Smooth muscle cell of trachea (primary cell): ENCODE measurements at places on chromosomes 1 and 21. TPM values are rescaled to one million over a fixed set of nuclear protein-coding genes. Genes with fewer than 3 reads are reported as not detected.

The NCMAP gene
- not detected in 2 replicates for total RNA-seq

The PPFIA4 gene
- total RNA-seq: 5.5 and 20.0 TPM in 2 replicates

The KPRP gene
- total RNA-seq: not detected in 2 replicates

The CFHR1 gene
- total RNA-seq: 0.50 TPM in 1 of 2 replicates, not detected in the other

The KRTAP7-1 gene
- total RNA-seq: not detected in 2 replicates

The ZMPSTE24 gene
- total RNA-seq: 72.1 and 85.4 TPM in 2 replicates

The KIF14 gene
- 0.83 and 16.0 TPM in 2 replicates for total RNA-seq

The SPRR2E gene
- not detected in 2 replicates for total RNA-seq

The GJA8 gene
- total RNA-seq: not detected in 2 replicates

The PCP4 gene
- total RNA-seq: not detected in 2 replicates

The SYT14 gene
- 4.1 and 8.1 TPM in 2 replicates for total RNA-seq

The GOLT1A gene
- not detected in 2 replicates for total RNA-seq

The CLCA2 gene
- 2.9 and 11.2 TPM in 2 replicates for total RNA-seq

The F5 gene
- under 0.01 TPM in 1 of 2 replicates, not detected in the other for total RNA-seq

The S100A10 gene
- 107 and 187 TPM in 2 replicates for total RNA-seq

The TNFRSF4 gene
- total RNA-seq: under 0.01 and 0.17 TPM in 2 replicates

The ZBTB7B gene
- total RNA-seq: 11.1 and 22.0 TPM in 2 replicates

The GSTM5 gene
- 6.4 and 34.2 TPM in 2 replicates for total RNA-seq

The OR2L3 gene
- not detected in 2 replicates for total RNA-seq

The KIF26B gene
- 0.87 and 3.3 TPM in 2 replicates for total RNA-seq

The HFM1 gene
- 0.17 and 0.73 TPM in 2 replicates for total RNA-seq

The IRF6 gene
- total RNA-seq: 1.8 and 3.6 TPM in 2 replicates
